ENCODE measurements at places on chromosomes 4 and X.

DNA sequence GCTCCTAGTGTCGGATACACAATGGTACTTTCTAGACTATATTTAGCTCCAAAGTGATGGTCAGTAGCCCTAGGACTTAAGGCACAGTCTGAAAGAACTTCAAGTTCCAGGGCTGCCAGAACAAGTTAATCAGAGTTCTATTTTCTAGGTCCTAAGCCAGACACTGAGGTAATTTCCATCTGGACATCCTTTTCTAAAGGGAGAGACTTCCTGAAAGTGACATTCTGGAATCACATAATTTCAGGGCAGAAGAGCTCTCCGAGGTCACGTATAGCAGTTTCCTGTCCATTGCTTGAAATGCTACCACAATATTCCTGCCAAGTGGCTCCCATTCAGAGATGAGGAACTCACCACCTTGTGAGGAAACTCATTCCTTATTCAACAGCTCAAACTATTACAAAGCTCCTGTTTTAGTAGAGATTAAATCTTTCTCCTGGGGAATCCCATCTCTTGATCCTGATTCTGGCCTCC lies 117.9 kb downstream of the COL25A1 start:
- no peak for DNase-seq

- no peak for DNase-seq
Measured at GRCh38 chr4:160159457-160159856, 1056.6 kb downstream of the RAPGEF2 start.

- DNase-seq = no peak
Measured at GRCh38 chr4:152327606-152328453, 208.1 kb downstream of the FBXW7 start.

DNA sequence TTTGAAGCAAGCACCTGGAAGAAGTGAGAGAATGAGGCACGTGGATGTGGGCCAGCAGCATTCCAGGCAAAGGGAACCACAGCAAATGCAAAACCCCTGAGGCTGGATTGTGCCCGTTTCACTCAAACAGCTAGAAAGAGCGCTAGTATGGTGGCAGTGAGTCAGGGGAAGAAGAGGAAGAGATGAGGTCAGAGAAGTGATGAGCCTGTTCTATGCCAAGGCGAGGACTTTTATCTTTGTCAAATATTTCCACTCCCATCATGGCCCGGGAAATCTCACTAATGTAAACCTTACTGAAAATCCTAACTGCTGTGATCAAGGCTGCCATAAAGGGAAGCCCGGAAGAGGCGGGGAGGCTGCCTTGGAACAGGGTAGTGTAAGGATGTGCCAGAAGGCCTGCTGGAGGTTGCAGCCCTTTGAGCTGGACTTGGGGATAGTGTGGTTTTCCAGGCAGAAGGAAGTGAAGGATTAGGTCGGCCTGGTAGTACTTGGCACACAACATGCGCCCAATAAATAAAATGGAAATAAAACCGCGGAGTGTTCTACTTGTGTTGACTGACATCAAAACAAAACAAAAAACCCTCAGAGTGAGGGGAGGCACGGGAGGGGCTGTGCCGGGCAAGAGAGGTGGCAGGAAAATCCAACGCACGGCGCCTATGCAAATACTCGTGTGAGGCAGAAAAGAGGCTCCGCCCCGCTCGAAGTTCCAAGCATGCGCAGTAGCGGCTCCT lies 1.2 kb upstream of the CDK16 start:
- peak; percentile 40 for DNase-seq

GRCh38 chr4:183342541-183343533 lies 20.6 kb upstream of the CLDN24 start:
- no peak for DNase-seq

GRCh38 chr4:121454251-121454979 lies 73.6 kb upstream of the QRFPR start:
- DNase-seq = no peak

GRCh38 chr4:100968046-100968445 lies 379.3 kb downstream of the PPP3CA start:
- DNase-seq = no peak

GRCh38 chrX:41923978-41924683 lies 777 bp upstream of the CASK start:
- peak; percentile 27 for DNase-seq

DNA sequence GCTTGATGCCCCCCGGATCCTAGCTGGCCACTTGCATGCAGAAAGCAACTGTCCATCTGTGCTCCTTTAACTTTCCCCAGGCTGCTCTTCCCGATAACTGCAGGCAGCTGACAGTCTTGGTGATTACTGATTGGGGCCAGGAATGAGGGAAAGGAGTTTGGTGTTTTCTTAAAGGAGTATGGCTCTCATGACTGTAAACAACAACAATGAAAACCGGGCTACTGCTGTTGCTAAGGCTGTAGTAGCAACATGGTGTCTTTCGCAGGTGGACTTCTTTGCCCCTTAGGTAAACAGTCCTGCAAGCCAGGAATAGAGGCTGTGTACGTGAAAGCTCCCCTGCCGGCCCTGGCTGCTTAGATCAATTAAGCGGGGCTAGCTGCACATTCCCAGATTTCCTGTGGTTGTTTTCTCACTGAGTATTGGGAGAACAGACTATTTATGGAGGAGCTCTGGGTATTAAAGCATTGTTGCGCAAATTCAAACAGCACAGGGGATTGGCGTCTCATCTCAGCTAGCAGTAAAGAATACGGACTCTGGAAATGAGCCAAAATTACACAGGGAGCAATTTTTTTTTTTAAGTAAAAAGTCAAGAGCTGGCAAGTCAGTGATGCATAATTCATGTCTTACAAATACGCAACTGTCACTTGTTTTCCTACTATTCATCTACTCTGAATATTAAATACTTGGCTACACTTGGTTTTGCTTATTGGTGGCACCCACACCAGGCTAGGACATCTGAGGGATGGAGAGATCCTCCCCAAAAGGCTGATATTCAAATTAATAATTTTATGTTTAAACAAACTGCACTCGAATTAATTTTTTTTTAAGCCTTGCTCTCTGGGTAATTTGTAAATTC lies 61.6 kb upstream of the NAP1L5 start:
- peak; percentile 27 for DNase-seq

DNA sequence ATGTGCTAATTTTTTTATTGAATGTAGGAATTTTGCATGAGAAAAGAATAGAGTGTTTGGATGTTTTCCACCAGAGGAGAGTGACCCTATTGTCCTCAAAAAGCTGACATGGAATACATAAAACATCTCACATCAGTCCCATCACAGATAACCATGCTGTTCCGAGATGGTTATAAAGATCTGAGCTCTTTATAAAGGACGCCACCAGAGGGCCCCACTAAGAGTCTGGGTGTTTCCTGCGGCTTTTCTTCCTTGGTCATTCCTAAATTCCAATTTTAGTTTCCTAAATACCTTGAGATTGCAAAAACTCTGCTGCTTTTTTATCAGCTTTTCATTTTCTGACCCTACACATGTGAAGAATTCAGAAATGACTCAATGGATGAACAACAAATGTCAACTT lies 504.5 kb upstream of the FRG1 start:
- DNase-seq = no peak

DNA sequence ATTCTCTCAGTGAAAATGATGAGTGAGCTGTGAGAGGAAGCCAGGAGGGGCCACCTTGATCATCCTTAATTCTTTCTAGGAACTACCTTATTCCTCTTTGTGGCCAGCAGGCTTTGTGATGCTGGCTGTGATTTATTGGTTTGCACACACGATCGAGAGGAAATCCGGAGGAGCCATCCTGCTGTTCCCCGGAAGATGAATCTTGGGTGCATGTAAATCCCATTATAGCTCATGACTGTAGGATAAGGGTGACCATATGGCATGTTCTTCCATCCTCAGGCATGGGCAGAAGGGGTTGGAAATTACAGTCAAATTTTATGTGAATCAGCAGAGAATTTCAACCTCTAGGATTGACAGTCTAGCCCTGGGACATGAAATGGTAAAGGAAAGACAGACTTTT lies 254.5 kb downstream of the UNC5C start:
- DNase-seq = no peak

- DNase-seq = no peak
Measured at GRCh38 chr4:7354927-7355326, 79.8 kb downstream of the PSAPL1 start.

- DNase-seq = no peak
Measured at GRCh38 chr4:31482691-31483090, 762.5 kb downstream of the PCDH7 start.

DNA sequence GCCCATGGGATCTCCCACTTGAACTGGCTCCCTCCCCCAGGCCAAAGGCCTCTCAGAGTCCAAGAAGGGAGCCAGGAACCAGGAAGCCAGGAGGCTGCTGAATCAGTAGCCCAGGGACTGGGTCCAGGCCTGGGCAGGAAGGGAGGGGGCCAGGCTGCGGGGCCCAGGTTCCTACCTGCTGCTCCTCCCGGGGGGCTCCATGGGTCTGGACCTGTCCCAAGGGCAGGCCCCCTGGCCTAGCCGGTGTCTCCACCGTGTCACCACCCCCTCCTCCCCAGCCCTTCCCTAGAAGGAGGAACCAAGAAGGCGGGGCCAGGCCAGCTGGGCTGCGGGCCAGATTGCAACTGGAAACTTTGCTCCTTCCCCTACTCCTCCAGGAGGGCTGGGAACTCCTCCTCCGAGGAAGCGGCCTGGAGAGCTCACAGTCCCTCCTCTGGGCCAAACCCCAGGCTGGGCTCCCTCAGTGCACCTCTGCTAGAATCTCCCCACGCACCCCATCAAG lies at the start of gene IQSEC2:
Gene IQSEC2, minus strand, starts transcription at position 264 of the 502 bp plus-strand sequence.
- peak; percentile 70 for DNase-seq

GRCh38 chr4:11397819-11398610 lies 30.7 kb downstream of the HS3ST1 start:
- DNase-seq = no peak

DNA sequence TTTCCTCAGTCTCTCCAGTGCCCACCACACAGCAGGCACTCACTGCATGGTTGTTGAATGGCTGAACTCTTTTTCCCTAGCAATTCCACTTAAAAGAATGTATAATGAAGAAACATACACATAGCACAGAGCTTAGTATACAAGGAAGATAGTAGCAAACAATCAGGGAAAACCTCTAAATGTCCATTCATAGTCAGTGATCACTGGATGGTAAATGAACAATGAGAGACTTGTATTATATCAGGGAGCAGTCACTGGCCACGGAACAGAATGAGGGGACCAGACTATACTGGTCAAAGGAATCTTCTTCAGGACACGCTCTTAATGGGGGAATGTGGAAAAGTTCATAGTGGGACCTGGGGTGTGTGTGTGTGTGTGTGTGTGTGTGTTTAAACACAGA lies 43.6 kb upstream of the FAM156A start:
- no peak for DNase-seq

DNA sequence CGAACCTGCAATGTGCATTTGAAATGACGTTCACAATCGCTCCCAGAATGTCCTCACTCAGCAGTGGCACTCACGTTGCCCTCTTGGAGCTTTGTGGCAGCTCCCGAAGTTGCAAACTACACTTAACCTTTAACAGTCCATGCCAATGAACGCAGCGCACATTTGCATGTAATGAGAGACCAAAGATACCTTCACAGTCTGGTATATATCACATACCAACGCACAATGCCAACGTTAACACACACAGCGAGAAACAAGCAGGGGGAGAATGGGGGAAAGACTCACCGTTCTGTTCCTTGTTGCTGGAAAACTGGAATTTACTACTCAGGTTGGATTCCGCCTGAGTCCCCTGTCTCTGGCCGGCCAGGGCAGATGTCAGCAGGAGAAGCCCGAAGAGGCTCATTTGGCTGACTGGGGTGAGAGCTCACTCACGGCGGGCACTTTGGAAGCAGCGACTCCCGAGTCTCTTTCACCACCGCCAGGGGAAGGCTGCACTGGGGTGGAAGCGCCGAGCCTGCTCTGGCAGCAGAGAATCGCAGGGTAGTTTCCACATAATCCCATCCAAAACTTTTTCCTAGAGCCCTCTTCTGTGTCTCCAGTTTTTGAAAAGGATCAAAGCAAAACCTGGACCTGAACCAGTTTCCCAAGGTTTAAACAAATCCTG lies 966 bp downstream of the PDGFC start:
- DNase-seq = no peak

Data from brain microvascular endothelial cell (primary cell).